KG1 (cell line): ENCODE measurements at places on chromosomes 12 and 14.
A peak's percentile ranks its signal among the peaks of the same experiment; 100 is the strongest.

GRCh38 chr14:59189091-59189785 lies 771 bp downstream of the DAAM1 start:
- no peak for DNase-seq

DNA sequence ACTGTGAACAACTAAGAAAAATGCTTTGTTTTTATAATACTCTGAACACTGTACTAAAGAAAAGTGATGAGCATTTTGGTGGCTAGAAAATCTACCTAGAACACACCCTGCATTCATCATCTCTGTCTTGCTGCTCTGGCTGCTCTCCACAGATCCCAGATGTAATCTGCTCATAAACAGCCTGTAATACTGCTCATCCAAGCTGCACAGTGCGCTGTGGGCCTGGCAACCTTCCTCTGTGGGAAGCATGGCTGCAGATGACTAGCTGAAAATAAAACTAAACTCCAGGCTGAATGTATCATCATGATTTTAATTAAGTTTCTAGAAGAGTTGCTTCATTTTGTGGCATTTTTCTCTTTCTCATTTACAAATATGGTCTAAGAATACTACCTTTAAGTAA lies 200.7 kb downstream of the SLC2A13 start:
- DNase-seq, result no peak

DNA sequence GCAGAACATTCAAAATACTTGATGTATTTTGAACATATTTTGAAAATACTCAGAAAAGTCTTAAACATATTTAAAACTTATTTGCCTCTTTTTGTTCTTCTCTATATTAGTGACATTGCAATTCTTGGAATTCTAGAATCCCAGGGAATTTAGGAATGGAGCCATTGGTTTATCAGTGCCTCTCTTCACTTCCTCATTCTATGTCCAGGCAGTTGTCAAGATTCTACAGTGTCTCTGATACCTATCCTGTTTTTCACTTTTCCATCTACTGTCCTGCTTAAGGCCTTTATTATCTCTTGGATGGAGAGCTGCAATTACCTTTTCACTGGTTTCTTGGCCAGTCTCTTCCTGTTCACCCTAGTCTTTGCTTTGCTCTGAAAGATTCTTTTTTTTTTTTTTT lies 144.6 kb downstream of the TTLL5 start:
- no peak for DNase-seq

DNA sequence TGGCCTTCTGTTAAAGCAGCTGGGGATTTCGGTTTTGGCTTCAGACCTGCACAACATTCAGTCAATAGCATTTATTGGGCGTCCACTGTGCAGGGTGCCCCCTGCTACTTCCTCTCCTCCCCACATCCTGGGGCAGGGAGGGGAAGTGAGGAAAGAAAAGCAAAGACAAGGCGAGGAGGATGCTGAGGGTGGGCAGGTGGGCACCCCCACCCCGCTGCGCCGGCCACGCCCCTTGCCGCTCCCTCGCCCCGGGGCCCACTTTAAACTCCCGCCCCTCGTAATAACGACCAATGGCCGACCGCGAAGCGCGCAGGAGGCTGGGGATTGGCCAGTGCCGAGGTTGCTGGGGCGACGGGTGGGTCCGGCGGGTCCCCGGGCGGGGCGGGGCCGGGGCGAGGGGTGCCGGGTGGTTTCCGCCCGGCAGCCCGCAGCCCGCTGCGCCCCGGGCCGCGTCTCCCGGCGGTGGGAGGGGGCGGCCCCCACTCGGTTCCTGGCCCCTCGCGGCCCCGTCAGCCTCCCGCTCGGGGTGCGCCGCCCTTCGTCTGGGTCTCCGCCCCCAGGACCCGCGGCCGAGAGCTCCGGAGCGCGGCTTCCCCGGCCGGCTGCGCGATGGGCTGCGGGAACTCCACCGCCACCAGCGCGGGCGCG lies at the start of gene C12orf75:
Gene C12orf75 (plus strand): TSS at position 409 of the 648 bp plus-strand sequence. CDS start 201 bp downstream, at position 610.
- peak; percentile 88 for DNase-seq

GRCh38 chr12:89731614-89732013 lies 23.0 kb upstream of the ATP2B1 start:
- DNase-seq, result no peak

GRCh38 chr14:103629503-103630121 lies 601 bp downstream of the KLC1 start:
- peak; percentile 6 for DNase-seq

- no peak for DNase-seq
Measured at GRCh38 chr14:103073876-103074728, 9.9 kb upstream of the LBHD2 start.

DNA sequence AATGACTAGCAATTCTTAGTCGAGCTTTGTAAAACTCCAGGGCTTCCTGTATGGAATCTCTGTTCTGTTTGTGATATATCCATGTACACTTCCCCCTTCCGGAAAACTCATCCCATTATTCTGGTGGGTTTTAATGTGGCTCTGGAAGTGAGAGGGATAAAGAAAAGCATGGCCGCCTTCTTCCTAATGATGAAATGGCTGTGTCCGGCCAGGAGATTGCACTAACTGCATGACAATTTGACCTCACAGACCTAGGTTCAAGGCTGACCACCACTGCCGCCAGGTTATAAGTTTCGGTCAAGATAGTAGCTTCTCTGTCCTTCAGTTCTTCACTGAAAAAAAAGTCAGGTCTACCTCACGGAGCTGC lies 41.0 kb upstream of the NPAS3 start:
- no peak for DNase-seq

- no peak for DNase-seq
Measured at GRCh38 chr14:42626986-42627385, 1020.3 kb downstream of the LRFN5 start.

DNA sequence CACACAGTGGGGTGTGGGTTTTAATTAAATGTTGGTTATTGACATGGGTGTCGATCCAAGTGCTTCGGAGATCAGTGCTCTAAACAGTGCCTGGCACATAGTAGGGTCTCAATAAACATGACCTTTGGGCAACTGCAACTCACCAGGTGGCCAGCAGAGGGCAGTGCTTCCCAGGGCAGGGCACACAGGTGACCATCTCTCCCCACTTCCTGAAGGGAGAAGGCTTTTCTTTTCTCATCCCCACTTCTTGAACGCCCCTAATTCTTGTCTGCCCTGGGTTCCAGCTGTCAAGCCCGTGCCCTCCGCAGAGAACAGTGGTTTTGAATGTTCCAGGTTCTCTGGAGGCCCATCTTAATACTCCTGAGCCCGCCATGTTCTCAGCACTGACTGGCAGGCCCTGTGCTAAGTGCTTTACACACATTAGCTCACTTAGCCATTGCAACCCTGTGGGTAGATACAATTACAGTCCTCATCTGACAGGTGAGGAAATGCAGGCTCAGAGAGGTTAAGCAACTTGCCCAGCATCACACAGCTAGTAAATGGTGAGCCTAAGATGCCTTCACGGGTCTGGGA lies 16.3 kb downstream of the RAPGEF3 start:
- DNase-seq, result no peak

DNA sequence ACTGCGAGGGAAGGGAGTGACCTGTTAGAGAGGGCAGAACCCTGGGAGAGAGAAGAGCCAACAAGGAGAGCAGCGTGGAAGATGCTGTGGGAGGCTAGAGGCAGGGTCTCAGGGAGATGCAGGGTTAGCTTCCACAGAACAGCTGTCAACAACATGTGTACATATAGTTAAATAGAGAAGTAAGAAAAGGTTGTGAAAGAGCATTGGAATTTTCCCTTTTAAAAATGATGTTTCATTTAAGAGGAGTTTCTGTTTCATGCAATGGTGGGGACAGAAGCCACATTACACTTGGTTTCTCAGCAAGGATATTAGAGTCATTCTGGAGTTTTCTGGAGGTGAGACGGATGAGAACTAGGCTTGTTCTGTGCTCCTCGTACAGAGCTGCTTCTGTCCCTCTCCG lies 23.8 kb upstream of the TBC1D30 start:
- DNase-seq, result no peak

- DNase-seq, result no peak
Measured at GRCh38 chr12:88063375-88063774, 34.2 kb upstream of the C12orf50 start.

GRCh38 chr14:64683264-64683663 lies 21.0 kb upstream of the PLEKHG3 start:
- DNase-seq, result no peak

- no peak for DNase-seq
Measured at GRCh38 chr14:53231171-53231570, 78.0 kb upstream of the DDHD1 start.

- no peak for DNase-seq
Measured at GRCh38 chr14:106134886-106135285, 608.5 kb downstream of the TMEM121 start.
